ENCODE measurements at places on chromosomes 6 and 20. TPM values are rescaled to one million over a fixed set of nuclear protein-coding genes. Genes with fewer than 3 reads are reported as not detected.

Gene TFAP2A
- not detected for total RNA-seq

Gene CAP2
- total RNA-seq, result 6.7 TPM

Gene WFDC12
- total RNA-seq, result not detected

Gene KCNQ5
- total RNA-seq, result 0.53 TPM

Gene GGTLC1
- total RNA-seq, result not detected

Gene SLC17A3
- total RNA-seq, result not detected

Gene C2
- total RNA-seq, result 2.0 TPM

Gene PRND
- not detected for total RNA-seq

All from myometrial cell (primary cell).